ENCODE measurements at places on chromosomes 5 and 9.

GRCh38 chr9:104783588-104783987 lies 19.7 kb downstream of the NIPSNAP3B start:
- no peak for DNase-seq

DNA sequence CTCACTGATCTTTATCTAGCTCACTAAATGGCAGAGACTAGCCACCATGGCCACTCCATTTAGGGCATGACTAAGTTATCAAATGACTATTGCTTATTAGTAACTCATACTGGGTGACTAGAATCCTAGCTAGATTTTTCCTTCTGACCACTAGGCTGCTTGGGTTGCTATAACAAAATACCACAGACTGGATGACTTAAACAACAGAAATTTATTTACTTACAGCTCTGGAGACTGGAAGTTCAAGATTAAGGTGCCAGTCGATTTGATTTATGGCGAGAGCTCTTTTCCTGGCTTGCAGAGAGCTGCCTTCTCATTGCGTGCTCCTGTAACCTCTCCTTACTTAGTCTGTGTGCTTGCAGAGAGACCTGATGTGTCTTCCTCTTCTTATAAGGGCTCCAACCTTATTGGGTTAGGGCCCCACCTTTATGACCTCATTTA lies 55.0 kb upstream of the APC start:
- no peak for DNase-seq

DNA sequence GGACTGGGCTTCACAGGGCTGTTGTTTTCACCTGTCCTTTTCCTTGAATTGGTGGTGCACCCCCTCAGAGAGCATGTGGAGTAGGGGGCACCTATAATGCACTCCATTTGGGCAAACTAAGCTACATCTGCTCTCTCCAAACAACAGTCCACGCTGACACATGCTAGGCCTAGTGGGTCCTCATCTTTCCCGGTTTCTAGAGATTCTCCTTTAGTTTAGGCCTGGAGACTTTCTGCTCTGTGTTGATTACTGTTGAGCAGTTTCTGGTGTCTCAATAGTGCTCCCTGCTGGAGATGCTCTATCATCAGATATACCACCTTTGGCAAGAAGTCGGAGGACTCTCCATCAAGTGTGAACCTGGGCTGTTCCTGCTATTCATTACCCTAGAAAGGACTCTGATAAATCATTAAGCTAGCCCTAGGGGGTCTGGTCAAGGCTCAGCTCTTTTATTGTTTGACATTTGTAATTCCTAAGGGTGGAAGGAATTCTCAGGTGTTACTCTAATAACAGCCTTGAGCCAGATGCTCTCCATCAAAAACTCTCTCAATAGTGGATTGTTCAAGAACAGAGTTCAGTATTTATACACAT lies 64.0 kb upstream of the FYB1 start:
- DNase-seq = peak; percentile 32

DNA sequence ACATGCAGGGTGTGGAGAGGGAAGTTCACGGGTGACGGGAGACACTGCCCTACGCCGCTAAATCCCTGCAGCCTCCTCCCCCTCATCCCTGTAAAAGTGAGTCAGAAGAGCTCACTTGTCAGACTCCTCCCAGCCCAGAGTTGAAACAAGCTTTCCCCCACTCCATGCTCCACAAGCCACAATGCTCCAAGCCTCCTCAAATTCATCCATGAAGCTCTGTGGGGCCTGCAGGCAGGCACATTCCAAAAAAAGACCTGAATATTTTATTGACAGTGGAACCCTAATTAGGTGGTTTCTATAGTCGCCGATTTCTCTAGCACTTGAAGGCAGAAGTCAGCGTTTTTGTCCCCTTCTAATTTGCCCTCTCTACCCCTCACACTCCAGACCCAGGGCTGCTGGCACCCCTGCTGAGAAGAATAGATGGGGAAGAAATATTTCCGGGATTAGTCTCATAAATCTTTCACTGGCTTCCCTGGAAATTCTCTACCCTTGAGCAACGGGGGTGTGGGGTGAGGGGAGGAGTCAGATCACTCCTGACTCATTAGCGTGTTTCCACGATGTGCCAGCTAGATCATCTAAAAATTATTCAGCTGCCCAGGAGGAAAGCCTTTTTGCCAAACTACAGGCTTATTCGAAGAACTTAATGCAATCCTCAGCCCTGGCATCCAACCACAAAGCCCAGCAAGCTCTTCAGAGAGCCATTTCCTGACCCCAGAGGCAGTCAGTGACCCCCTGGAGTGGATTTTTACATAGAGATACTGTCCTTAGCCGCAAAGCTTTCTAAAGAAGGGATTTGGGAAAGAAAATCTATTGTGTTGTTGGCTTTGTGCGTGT lies 97.1 kb downstream of the ENC1 start:
- no peak for DNase-seq

Data from stimulated activated CD8-positive, alpha-beta memory T cell treated with anti-CD3 and anti-CD28 coated beads, Interleukin-2, amount 100 ng/mL, for 1 hour (primary cell).